Renal cortical epithelial cell (primary cell): ENCODE measurements at places on chromosomes 3 and 15. TPM values are rescaled to one million over a fixed set of nuclear protein-coding genes. Genes with fewer than 3 reads are reported as not detected.
A peak's percentile ranks its signal among the peaks of the same experiment; 100 is the strongest.

Gene C3orf80
- total RNA-seq: not detected in 2 replicates

Gene UTS2B
- 0.80 TPM in 1 of 2 replicates, not detected in the other for total RNA-seq

DNA sequence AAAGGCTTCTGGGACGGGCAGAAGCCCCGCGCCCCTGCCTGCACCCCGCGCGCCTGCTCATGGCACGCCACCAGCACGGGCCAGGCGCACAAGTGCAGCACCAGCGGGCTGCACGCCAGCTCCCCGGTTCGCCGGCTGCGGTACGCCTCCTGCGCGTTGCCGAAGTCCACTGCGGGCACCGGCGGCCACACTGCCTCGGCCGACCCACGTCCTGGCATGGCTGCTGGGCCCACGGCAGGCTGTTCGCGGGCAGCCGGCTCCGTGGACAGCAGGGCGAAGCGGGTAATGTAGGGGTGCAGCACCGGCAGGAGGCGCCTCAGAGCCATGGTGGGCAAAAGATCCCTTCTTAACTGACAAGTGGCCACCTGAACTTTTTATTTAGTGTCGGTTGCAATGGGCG is 34.8 kb downstream of the MCCC1 start:
- no peak for DNase-seq

DNA sequence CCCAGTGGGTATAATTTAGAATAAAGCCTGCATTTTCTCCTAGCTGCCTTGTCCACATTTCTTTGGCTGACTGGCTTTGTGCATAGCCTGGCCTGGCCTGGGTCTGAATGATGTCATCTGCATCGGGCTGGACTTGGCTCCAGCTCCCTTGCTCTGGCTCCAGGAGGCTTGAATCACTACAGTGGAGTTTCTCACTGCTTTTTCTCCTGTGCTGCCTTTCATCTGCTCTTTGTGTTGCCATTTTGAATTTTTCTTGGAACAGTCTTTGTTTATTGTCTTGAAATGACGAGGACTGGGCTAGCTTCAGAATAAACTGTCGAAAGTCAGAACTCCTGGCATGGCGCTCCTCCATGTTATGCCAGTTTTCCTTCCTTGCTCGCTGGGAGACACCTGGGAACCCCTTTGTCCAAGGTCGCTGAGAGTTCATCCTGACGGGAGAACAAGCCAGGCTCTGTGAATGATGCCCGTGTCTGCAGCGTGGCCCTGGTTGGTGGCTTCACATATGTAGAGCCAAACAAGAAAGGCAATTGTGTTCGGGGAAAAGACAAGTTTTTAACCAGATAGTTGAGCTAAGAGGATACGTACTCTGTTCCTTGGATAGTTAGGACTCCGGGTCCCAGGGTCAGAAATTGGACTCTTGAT is 258.9 kb downstream of the PDZRN3 start:
- no peak for DNase-seq

DNA sequence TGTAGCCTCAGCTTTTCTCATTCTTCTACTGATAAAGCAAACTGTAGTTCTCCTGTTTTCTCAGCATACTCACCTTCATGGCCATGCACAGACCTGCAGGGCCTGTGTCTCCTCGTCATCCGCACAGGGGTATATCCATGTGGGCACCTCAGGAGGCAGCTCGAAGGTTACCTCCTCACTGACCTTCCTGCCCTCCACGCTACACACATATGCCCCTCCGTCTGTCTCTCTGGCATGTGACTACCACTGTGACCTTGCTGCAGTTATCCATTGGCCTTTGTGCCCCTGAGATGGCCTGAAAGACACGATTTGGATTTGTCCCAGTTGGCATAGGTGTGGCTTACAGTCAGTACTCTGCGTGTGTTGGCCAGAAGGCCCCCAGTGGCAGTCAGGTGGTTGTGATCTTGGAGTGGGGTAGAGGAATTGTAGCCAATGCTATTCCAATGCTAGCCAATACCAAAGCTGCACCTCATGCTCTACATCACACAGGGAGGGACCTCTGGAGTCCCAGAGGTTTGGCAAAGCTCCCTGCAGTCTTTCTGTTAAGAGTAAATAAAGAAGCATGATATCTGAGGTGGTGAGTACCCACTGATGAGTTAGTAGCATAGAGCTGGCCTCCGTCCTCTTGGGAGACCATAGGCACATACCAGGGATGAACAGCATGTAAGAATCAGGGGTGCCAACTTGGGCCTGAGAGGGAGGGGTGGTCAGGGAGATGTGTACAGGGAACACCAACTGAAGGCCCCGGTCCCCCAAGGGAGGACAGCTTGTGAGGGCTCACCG is 143.4 kb downstream of the EEFSEC start:
- no peak for DNase-seq

Gene KBTBD13
- not detected in 2 replicates for total RNA-seq

DNA sequence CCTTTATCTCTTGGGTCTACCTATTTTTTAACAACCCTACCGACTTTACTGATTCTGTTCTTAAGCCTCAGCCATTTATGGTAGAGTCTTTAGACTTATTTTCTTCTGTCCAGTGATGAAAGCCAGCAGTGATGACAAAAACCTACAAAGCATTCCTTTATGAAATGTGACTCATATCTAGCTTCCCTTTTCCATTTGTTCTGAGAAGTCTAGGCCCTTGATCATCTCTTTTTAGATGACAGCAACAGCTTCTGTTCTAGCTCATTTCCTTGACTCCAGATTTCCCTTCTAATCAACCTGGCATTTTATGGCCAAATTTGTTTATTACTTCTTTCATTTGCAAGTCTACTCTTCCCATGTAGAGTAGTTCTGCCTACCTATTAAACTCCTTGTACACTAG is 36.1 kb downstream of the CFAP44 start:
- peak; percentile 2 for DNase-seq

DNA sequence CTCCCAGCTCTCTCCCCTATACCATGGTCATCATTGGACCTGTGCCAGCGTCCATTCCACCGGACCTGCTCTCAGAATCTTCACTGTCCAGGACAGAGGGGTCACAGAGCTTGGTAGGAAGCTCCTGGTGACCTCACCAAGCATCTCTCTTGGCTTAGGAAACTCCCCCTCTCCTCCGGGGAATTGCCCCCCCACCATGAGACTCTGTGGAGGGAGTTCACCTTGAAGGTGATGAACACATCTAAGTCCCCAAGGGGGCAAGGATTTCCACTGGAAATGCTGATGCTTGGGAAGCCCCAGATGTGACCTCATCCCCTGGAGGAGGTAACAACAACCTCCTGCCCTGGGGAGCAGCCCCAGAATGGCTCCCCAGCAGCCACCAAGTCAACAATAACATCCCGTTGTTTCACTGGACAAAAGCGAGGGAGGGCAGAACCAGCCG is 3.2 kb downstream of the SEMA7A start:
- DNase-seq: no peak

- DNase-seq: no peak
These were observed 44.9 kb upstream of the ABHD2 start for GRCh38 chr15:89043031-89044002.

Gene NANOGP8
- total RNA-seq: not detected in 2 replicates

Gene TMEM207
- total RNA-seq: not detected in 2 replicates

GRCh38 chr15:63071288-63071909 is 28.9 kb downstream of the TPM1 start:
- no peak for DNase-seq

DNA sequence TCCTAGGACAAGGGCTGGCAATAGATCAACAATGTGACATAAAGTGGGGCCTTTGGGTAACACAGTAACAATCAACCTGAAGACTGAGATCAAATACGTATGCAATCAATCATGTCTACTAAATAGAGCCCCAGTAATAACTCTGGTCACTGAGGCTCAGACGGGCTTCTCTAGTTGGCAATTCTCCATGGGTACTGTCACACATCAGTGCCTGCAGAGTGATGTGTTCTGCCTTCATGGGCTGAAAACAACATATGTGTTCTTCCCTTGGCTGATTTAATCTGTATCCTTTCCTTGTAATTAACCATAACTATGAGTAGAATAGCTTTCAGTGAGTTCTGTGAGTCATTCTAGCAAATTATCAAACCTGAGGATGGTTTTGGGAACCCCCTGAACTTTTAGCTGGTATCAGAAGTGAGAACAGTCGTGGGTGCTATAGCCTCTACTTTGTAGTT is 113.6 kb downstream of the TMCO5A start:
- peak; percentile 78 for DNase-seq

- peak; percentile 29 for DNase-seq
These were observed 100.0 kb downstream of the THBS1 start for GRCh38 chr15:39680868-39681267.

DNA sequence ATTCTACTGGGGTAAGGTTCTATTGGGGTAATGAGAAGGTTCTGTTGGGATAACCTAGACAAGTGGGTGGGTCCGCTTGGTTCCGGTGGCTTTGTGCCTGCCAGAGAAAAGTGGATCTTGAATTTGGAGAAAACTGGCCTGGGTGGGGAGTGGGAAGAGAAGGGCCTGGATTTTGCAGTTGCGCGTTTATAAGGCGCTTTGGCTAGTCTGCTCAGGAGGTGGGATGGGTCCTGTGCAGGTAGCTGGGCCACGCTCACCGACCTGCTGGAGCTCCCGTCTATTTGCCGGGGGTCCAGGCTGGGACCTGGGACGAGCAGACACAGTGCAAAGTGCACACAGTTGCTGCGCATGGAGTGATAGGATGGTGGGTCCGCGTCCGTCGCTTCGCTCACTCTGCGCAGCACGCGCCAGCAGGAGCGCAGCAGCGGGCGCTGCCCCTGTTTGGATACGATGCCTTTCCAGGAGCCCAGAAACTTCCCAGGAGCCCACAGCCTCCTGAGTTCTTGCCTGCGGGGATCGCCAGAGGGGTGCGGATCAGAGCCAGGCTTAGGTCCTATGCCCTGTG is 1.3 kb upstream of the AP3B2 start:
- no peak for DNase-seq

Gene NDN
- 26.4 and 37.2 TPM in 2 replicates for total RNA-seq

DNA sequence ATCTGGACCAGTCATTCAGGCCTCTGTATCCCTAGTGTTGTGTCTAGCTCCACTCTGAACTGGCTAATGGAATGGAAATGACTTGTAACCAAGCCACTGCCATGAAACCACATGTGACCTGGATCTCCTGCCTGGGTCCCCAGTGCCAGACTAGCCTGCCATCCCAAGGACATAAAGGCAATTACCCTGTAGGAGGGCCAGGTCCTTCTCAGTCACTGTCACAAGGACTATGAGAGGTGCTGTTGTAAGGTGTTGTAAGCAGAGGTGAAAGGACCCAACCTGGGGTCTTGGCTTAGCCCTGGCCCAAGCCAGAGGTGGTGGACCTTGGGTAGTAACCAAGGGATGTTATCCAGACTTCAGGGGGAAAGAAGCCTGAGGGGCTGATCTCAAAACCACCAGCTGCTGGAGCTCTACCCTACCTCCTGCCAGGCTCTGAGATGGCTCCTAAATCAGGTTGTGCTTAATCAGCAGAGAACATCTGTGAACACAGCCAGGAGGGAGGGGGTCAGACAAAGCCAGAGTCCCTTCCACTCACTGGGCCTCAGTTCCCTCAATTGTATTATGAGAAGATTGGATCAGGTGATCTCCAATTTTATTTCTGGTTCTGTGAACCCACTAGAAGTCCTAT is 15.7 kb upstream of the KLHL24 start:
- no peak for DNase-seq

Gene ZBTB47
- total RNA-seq: 16.7 and 39.2 TPM in 2 replicates

DNA sequence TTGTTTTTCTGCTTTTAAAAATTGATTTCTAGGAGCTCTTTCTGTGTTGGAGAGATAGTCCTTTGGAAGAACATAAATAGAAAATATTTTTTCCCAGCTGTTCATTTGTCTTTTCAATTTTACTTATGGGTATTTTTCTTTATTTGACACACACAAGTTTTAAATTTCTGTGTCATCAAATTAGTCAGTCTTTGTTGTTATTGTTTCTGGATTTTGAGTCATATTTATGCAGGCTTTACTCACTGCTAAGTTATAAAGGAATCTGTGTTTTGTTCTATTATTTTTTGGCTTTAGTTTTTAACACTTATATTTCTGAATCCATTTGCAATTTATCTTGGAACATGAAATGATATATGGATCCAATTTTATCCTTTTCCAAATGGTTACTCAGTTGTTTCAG is 5.9 kb upstream of the GHSR start:
- DNase-seq: no peak

- peak; percentile 58 for DNase-seq
These were observed 20.9 kb downstream of the FSTL1 start for GRCh38 chr3:120429921-120430361.

Gene GOLIM4
- total RNA-seq: 19.3 and 32.8 TPM in 2 replicates

Gene CASR
- 3.2 TPM in 1 of 2 replicates, not detected in the other for total RNA-seq

- peak; percentile 26 for DNase-seq
These were observed 8.9 kb downstream of the DUSP7 start for GRCh38 chr3:52047295-52047960.

DNA sequence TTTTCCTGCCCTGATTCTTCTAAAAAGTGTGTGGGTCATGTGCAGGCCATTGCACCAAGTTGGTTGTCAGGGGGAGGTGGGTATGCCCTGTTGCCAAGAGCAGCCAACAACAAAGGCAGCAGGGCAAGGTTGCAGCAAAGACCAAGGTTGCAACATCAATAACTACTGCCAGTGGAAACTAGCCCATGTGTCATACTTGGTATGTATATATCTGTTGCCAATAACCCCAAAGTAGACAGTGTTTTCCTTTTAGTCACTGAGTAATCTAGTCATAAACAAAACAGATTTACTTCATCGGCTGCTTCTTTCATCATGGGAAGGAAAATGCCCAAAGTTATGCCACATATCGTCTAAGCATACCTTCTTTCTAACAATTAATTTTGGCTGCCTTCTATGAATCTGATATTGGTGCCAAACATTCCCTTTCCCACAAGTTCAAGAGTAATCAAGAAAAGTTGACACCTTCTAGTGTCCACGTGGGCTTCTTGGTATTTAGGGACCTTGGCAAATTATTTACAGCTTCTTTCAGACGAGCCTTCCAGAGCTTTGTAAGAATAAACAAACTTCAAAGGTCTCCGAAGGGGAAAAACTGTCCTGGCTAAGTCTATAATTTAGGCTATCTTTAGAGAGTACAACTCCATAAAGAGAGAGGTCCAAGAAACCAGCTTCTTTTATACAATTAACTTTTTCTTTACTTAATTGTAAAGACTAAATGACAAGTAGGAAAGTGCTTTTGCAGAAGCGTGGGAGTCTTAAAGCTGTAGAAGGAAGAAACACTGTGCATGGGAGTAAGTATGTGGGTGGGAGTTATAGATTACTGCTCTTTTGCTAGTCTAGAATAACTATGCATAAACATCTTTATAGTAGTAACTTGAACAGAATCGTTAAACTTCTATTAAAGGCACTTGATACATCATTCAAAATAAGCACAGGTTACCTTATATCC is 10.0 kb upstream of the MBNL1 start:
- DNase-seq: peak; percentile 100

DNA sequence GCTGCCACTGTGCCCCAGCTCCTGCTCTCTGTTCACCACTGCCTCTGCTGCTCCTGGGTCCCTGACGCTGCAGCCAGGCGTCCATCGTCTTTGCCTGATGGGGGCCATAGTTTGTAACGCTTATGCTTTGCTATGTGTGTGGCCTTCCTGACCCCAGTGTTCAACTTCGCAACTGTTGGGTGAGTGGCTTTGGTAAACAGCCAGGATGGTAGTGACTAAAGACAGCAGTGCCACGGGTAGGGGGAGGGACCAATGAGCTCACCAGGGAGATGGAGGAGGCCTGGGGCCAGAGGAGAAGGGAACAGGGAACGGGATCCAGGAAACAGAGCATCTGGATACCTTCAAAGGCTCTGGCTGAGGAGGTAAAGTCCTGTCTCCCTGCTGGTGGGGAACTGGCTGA is 75.9 kb upstream of the ALDH1L1 start:
- no peak for DNase-seq

Gene EFCC1
- not detected in 2 replicates for total RNA-seq

Gene NRG4
- 0.15 TPM in 1 of 2 replicates, not detected in the other for total RNA-seq

Gene KCNMB3
- under 0.01 and 2.1 TPM in 2 replicates for total RNA-seq
